Stimulated activated CD4-positive, alpha-beta T cell treated with anti-CD3 and anti-CD28 coated beads, Interleukin-12 subunit alpha, Interleukin-12 subunit beta, amount 100 ng/mL, for 48 hours (primary cell): ENCODE measurements at places on chromosomes 3 and 15.

GRCh38 chr15:73924171-73924921 is 1.9 kb upstream of the LOXL1 start:
- no peak for DNase-seq

- no peak for DNase-seq
Measured at GRCh38 chr3:35537265-35537664, 102.1 kb upstream of the ARPP21 start.

DNA sequence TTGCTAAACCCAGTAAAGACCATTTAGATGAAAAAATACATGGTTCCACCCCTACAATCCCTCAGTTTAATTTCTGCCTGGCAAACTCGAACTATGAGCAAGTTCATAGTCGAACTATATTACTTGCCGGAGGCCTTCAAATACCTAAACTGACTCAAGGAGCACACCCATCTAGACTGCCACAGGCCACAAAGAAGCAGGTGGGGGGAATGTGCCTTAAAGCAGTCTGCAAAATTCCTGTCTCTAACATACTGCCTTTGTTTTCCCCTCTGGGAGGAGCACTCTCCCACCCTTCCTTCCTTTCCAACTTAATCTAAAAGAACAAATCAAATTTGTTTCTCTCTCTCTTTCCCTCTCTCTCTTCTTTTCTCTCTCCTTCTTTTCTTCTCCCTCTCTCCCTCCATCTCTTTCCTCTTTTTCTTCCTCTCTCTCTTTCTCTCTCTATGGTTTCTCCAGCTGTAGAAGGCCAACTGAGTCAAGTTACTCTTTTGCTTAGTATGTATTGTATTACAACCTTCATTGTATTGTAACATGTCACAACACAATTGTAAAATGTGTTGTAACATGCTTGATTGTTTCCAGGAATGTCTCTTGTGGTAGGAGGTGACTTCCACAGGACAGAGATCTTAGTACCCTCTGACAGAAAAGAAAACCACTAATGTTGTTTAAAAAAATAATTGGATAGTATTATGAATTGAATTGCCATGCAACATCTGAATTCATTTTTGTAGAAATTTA is 496.3 kb downstream of the ROBO2 start:
- DNase-seq: no peak

DNA sequence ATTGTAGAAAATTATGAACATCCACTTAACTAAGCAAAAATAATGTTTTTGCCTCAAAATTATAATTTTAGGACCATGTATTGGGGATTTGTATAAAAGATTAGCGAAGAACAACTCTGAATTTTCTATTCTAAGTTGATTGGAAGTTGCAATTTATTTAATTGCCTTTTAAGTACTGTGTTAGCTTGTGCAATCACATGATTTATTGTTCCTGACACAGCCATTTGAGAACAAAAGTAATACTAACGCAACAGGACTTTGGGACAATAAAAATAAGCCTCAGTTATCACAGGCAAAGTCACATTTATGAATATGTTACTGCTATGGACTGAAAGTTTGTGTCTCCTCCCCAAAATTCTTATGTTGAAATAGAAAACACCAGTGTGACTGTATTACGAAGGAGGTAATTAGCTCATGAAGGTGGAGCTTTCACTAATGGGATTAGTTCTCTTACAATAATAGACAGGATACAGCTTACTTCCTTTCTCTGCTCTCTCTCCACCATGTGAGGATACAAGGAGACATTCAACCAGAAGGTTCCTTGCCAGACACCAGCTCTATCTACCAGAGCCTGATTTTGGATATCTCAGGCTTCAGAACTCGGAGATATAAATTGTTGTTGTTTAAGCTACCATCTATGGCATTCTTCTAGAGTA is 745.9 kb downstream of the ZBBX start:
- no peak for DNase-seq

GRCh38 chr15:47624503-47624902 is 92.8 kb upstream of the SEMA6D start:
- no peak for DNase-seq

DNA sequence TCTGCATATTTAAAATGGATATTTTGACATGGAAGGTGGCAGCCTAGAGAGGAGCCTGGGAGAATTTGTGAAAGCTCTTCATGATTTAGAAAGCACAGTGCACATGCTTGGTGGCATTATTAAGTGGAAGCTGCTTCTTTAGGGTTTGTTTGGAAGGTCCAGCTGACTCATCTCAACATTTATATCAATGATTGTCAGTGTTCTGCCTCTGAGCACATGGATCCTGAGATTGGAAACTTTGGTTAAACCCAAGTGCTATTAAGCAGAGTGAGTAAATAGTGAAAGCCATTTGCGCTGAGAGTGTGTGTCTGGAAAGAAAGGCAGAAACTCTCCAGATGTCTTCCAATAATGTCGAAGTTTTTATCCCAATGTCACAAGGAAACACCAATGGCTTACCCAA is 7.4 kb downstream of the NOX5 start:
- DNase-seq: no peak

GRCh38 chr15:70322051-70322668 is 224.4 kb upstream of the TLE3 start:
- no peak for DNase-seq

DNA sequence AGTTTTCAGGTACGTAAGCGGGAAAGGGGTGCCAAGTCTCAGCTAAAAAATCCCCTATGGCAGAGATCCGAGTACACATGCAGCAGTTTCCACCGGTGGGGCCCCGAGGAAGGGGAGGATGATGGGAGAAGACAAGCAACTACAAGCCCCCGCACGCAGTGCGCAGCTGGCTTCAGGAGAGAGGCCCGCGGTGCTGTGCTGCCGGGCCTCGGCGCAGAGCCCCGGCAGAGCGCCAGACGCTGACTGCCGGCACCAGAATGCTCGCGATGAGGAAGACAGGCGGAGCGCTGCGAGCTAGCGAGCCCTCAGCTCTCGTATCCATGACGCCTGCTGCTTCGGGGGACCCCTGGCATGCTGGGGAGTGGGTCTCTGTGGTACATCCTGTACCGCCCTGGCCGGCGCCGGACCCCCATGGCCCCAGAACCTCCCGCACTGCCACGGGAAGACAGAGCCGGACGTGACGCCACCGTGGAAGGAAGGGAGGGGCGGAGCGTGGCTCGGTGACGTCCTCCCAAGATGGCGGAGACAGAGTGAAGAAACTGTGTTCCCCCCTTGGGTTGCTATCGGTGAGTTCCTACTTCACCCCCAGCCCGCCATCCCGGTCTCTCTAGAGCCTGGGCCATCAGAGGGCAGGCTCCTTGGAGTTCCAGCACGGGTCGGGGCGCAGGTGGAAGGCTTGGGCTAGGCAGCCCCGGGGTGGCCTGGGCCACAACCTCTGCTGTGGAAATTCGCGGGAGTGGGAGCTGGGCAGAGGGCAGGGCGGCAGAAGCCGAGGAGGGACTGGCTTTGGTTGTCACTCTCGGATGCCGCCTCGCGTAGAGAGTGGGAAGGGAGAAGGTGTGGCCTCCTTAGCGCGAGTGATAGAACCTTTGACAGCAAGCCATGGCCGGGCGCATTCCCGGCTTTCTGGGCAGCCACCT is at the start of gene MYNN:
MYNN (plus strand) TSS at position 500 of the 920 bp plus-strand sequence. CDS start 900 bp downstream, outside the sequence.
- DNase-seq: peak; percentile 87

DNA sequence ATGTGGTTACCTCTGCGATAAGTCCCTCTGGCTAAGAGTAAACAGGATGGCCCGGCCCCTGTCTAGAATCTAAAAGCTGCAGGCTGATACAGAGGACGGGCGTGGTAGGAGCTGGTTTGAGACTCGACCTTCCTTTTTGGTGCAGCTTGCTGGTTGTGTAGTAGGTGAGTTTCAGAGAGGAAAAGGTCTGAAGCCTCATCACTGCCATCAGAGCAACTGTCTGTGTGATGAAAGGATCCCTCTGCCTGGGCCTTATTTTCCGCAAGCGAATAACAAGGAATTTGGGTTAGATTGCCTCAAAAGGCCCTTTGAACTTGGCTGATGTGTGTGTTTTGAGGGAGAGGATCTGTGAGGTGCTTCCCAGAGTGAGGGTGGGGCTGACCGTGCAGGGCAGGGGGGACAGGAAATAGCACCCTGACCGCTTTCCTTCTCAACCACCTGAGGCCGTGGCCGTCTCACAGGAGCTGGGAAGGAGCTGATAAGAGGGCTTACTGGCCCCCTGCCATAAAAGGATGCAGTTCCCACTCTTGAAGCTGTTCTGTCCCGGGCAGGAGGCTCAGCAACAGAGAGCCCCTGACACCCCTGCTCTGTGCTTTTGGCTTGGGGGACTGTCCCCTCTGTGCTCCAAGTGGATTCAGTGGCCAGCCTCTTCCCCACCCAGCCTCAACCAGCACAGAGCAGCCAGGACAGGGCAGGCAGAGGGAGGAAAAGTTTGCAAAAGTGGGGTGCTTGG is 45.6 kb upstream of the TFRC start:
- no peak for DNase-seq
